ENCODE measurements at places on chromosomes 3 and 15.

GRCh38 chr3:32334675-32335074 is 57.0 kb upstream of the CMTM7 start:
- peak; percentile 59 for DNase-seq

- DNase-seq, result no peak
These were observed 148.5 kb downstream of the SOX2 start for GRCh38 chr3:181860235-181860634.

DNA sequence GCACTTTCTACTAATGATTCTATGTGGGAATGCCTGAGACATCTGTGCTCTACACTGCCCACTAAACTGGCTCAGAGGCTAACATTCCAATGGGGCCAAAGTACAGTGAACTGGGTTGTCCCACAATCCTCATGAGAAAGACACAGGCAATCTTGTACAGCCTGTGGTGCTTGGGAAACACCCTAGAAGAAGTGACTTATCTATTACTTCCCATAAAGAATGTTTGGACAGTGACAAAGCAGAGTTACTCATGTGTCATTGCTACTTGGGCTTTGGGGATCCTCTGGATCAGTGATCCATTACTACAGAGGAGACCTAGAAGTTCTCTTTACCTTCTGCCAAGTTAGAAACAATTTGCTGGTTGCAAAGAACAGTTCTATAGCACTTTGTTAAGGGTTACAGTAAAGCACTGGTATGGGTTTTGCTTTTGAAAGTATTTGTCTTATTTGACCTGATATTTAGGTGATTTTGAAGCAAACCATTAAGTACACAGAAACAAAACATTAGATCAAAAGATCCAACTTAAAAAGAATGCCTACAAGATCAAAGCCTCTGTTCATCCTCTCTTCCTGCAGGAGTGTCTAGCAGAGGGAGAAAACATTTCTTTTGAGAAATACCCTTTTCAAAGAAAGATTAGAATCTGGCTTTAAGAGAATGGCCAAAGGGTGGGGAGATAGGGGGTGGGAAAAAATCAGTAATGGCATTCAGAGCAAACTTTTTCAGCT is 75.8 kb downstream of the CTNNB1 start:
- no peak for DNase-seq

- DNase-seq, result no peak
These were observed 128.3 kb downstream of the GOLIM4 start for GRCh38 chr3:167967257-167968036.

DNA sequence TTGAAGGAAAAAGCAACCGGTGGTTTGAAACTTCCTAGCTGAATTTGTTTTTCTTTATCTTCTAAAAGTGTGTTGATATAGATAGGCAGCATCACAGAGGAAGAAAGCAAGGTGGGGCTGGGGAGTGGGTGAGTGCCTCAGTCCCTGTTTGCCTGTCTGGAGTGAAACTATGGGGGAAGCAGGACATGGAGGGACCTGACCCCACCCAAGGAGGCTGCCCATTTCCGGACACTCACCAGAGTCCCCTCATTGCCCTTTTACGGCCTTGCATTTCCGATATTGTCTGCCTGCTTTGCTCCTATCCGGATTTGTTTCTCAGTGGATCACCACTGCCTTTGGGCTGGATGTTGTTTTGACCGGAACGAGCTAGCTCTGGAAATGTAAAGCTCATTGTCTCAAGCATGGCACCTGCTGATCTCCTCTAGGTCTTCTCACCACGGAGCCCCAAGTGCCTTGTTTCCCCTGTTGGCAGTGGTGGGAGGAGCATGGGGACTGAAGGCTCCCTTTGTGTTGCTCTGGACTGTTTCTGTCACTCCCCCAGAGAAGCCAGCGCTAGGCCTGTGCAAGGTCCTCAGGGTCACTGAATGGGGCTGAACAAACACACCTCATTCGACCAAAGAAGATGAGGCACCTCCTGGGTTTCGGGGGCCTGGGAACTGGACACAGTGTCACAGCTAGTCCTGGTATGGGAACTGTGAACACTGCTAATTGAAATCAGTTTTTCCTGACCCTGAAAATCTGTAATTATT is 7.0 kb downstream of the CLDN11 start:
- DNase-seq, result no peak
